ENCODE measurements at places on chromosomes 2 and 18.
A peak's percentile ranks its signal among the peaks of the same experiment; 100 is the strongest.

DNA sequence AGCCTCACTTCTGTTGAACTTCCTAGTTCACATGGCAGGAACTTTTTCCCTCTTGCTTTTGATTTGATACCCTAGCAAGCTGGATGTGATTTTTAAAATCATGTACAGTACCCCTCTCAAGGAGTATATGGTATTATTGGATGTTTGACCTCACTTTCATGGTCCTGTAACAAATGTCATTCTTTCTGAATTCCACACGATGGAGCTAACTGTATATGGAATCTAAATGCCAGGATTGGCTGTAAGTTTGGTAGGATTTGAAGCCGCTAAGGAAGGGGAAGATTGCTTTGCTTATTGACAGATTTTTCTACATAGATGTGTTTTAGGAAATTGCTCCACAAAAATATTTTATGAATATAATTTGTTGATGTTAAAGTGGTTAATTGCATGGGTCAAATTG, 18.3 kb downstream of the MAIP1 start:
- DNase-seq, result peak; percentile 65

- peak; percentile 59 for DNase-seq
Measured at GRCh38 chr2:186256540-186256939, 229.5 kb upstream of the ZC3H15 start.

- DNase-seq, result no peak
Measured at GRCh38 chr18:13425357-13426091, 207.0 kb downstream of the LDLRAD4 start.

- DNase-seq, result no peak
Measured at GRCh38 chr2:140775411-140775810, 1355.4 kb downstream of the LRP1B start.

GRCh38 chr2:45114221-45114955, 105.1 kb upstream of the SIX2 start:
- DNase-seq, result no peak

- no peak for DNase-seq
Measured at GRCh38 chr18:58871514-58872420, 7.1 kb downstream of the ZNF532 start.

GRCh38 chr2:63632382-63632781, 43.6 kb downstream of the MDH1 start:
- no peak for DNase-seq

DNA sequence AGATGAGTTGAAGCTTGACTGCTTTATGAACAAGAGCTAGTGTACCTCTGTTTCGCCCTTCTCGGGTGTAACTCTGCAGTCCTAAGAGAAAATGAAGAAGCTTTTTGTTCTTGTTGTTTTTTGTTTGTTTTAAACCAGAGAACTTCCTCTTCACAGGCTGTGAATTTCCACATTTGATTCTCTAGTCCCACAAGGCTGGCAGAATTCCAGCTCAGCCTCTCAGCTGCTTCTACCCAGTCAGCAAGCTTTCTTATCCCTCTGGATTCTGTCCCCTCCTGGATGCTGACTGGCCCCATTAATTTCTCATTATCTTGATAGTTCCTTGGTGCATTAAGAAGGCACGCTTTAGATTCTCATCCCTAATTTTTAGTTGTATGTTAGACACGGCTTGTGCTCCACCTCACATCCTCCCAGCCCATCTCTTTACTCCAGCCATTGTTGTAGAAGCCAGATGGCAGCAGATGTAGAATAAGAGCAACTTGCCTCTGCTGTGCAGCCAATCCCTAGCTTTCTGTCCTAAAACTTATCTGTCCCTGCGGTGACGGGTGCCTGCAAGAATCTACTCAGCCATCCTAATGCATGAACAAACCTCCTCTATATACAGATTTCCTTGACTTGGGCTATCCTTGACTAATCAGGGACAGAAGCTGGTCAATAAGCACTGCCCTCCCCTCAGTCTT, 12.3 kb upstream of the RESP18 start:
- peak; percentile 38 for DNase-seq

- DNase-seq, result no peak
Measured at GRCh38 chr18:37162551-37162950, 333.6 kb downstream of the KIAA1328 start.

DNA sequence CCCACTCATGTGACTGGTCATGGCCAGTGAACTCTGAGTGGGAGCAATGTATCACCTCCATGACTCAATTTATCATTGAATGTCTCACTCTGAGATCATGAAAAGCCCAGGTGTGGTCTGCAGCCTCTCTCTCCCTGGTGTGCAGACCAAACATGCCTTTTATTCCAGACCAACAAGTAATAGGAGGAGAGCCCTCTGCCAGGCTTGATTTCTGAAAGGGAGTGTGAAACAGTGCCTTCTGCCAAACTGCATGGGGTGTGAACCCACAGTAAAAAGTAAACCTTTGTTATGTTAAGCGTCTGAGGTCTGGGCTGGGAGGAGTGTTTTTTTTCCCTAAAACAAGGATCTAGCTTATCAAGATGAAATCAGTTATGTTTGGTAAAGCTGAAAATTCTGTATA, 601.2 kb downstream of the ADCYAP1 start:
- no peak for DNase-seq

GRCh38 chr2:8265476-8266226, 416.2 kb upstream of the ID2 start:
- no peak for DNase-seq

GRCh38 chr18:79965119-79965902, 868 bp downstream of the HSBP1L1 start:
- DNase-seq, result peak; percentile 48

DNA sequence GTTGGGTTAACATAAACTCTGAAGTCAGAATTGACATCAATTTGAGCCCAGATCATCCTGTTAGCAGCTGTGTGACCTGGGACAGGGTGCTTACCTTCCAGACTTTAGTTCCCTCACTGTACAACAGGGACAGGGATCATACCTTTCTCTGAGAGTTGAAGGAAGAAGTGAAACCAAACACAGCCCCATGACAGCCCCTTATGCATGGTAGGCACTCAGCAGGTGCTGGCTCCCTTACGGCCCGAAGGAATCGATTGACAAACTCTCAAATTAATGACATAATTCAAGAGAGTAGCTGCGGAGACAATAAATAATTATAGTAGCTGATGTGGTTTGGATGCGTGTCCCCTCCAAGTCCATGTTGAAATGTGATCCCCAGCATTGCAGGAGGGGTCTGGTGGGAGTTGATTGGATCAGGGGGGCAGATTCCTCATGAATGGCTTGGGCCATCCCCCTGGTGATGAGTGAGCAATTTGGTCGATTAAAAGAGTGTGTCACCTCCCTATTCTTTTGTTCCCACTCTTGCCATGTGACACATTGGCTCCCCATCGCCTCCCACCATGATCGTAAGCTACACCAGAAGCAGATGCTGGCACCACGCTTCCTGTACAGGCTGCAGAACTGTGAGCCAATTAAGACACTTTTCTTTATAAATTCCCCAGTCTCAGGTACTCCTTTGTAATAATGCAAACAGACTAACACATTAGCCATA, 72.4 kb downstream of the ODC1 start:
- DNase-seq, result no peak

DNA sequence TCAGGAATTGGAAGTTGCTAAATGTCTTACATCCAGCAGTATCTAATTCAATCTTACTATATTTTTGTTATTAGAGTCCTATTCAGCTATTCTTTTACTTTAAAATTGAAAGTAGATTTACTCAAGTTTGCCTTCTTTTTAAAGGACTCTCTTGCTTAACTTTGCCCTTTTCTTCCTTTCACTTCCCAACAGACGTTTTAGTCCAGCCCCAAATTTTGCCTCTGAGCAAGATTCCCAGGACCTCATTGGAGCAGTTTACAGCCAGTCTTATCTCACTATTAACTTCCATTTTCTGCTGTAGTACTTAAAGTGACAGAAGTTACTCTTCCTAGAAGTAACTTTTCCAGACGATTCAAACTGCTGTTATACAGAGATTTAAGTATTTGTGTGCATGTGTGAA, 1.7 kb upstream of the PRKD3 start:
- peak; percentile 79 for DNase-seq

- DNase-seq, result peak; percentile 3
Measured at GRCh38 chr2:82641598-82642180, 1817.4 kb downstream of the SUCLG1 start.

DNA sequence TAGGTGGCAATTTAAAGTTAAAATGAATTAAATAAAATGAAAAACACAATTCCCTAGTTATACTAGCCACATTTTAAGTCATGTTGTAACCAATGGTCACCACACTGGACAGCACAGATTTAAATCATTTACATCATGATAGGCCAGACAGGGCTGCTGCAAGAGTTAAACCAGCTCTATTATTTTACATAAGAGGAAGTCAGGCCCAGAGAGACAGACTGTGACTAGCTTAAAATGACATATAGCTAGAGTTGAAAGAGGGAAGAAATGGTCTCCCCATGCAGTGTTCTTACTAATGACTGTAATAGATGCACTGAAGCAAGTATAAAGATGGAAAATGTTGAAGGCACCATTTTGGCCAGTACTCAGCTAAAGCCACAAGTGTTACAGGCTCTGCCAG, 69.6 kb downstream of the SLC66A3 start:
- DNase-seq, result no peak

DNA sequence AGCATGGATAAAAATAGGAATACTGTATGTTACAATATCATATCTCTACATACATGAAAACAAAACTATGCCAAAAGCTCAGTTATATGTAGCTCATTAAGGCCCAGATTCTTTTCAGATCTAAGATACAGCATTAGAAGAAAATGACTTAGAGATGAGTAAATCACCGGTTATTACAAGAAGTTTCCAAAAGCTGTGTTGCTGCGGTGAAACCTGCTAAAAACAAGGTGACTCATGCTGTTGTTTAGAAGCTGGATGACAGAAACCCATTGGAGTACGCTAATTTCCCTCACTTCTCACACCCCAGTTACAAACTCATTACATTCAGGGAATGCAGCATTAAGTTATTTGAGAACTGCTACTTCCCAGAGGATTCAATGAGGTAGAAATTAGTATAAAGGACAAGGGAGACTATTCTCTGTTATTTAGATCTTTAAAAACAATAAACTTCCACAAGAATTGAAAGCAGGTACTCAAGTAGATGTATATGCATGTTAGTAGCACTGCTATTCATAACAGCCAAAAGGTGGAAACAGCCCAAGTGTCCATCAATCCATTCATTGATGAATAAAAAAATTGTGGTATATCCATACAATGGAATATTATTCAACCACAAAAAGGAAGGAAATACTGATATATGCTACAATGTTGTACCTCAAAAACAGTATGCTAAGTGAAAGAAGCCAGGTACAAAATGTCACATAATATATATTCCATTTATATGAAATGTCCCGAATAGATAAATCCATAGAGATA, 32.6 kb downstream of the RBKS start:
- peak; percentile 25 for DNase-seq

- no peak for DNase-seq
Measured at GRCh38 chr2:144495227-144496091, 24.5 kb downstream of the ZEB2 start.

DNA sequence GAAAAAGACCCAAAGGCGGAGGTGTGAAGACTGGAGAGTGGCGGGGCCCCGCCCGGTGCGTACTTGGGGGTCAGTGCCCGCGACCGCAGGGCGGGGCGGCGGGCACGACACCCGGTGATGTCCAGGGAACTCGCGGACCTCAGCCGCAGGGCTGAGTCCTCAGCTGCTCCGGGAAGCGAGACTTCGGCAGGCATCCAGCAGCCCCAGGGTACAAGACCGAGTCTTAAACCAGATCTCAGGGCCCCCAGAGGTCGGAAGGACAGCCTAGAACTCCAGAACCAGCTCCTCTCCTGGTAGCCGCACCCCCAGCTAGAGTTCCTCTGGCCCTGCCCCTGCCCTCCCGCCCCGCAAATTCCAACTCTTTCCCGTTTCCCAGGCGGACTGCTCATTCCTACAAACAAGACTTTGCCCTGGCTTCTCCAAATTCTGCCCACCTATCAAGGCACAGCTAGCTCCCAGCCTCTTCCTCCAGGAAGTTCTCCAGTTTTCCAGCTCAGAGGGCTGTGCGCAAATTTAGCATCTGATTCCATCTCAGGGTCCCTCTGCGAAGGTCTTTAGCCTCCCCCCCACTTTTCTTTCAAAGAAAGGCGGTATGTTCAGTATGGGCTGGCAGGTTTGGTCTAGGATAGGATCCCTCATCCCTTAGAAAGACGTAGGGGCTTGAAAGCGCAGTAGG, 26.0 kb upstream of the NOTO start:
- DNase-seq, result peak; percentile 44

- no peak for DNase-seq
Measured at GRCh38 chr2:191512874-191513273, 165.1 kb upstream of the NABP1 start.

GRCh38 chr2:53787614-53788289, 908 bp downstream of the ERLEC1 start:
- DNase-seq, result peak; percentile 7

DNA sequence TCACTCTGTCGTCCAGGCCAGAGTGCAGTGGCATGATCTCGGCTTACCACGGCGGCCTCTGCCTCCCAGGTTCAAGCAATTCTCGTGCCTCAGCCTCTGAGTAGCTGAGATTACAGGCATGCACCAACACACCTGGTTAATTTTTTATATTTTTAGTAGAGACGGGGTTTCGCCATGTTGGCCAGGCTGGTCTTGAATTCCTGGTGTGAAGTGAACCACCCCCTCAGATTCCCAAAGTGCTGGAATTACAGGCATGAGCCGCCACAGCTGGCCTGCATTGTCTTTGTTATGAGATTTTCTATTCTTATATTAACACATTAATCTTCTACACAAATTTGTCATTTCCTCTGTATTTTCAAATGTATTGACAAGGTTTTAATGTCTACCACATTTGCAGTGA, 75.2 kb downstream of the SEPTIN10 start:
- no peak for DNase-seq

DNA sequence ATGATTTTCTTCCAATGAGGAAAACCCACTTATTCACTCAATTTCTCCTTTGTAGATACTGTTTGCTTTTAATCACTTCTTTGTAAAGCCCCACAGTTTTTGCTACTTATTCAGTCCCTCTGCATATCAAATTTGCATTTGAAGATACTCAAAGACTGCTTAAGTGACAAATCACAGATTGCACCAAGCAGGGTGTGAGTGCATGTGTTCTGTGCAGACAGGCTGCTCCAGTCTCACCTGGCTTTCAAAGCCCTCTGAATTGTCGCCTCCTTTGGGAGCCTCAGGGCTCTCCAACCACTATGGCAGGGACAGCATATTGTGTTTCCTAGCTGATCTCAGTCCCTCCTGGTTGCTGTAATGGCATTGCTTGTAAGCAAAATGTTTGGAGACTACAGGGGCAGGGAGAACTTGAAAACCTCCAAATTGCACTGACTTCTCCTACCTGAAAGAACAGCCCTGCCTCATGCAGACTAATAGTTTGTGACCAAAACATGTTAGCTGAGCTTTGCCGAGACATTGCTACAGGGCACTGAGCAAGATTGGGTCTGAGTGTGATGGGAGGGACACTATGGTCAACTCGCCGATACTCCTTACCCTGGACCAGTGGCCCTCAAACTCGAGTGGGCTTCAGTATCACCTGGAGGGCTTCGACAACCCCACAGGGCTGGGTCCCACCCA, 96.8 kb downstream of the POLE4 start:
- no peak for DNase-seq

GRCh38 chr2:172380436-172381274, 46.7 kb upstream of the ITGA6 start:
- DNase-seq, result peak; percentile 7
